Activated CD4-positive, alpha-beta T cell treated with anti-CD3 and anti-CD28 coated beads, Interleukin-2, amount 50 U/mL, for 24 hours (primary cell): ENCODE measurements at places on chromosomes 5 and 9.

- no peak for DNase-seq
Observed at GRCh38 chr5:40781843-40782409, 16.2 kb downstream of the PRKAA1 start.

- DNase-seq = no peak
Observed at GRCh38 chr9:86636519-86636918, 282.3 kb upstream of the TUT7 start.

- DNase-seq = no peak
Observed at GRCh38 chr5:59107692-59108091, 524.8 kb downstream of the RAB3C start.

DNA sequence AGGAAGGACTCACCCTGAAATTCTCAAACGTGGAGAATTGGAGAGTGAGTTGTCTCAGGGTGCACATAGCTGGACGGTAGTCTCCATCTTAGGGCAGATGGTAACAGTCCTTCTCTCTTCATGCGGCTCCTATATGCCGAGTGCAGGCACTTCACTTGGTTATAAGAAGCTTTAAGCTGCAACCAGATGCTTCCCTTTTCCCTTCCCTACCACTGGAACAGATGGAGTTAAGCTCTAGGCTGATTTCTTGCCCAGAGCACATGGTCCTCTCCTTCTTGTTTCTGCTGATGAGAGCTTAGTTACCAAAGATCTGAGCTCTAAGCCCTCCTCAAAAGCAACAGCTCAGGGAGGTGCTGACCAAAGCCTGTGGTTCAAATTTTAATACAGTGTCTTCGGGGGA is 355.7 kb downstream of the ARHGEF28 start:
- no peak for DNase-seq

- DNase-seq = no peak
Observed at GRCh38 chr9:119458068-119458467, 88.8 kb upstream of the BRINP1 start.

DNA sequence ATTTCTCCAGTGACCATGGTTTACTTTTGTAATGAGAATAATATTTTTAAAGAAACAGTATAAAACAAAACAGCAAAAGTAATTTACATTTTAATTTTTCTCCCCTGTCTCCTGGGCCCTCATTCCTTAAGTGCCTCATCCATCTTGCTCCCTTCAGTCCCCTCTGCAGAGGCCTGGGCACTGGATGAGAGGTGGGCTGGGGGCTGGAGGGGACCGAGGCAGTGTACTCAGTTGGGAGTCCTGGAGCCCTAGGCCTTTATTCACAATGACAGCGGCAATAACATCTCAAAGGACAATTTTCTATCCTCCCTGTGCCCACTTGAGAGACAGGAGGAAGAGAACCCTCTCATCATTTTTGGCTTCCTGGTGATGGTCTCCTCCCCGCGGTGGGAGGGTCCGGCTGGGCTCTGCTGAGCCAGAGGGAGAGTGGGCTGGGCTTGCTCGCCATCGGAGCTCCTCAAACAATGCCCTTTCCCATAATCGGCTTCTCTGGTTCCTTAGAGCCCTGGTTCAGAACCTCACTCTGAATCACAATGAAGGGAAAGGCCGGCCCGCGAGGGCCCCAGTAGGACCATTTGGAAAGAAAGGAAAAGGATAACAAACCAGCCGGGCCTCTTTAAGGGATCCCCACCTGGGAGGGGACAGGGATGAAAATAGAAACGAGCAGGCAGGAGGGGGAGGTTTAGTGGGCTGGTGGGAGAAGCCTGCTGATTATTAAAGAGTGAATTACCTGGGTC is 9.7 kb upstream of the SMIM32 start:
- no peak for DNase-seq

DNA sequence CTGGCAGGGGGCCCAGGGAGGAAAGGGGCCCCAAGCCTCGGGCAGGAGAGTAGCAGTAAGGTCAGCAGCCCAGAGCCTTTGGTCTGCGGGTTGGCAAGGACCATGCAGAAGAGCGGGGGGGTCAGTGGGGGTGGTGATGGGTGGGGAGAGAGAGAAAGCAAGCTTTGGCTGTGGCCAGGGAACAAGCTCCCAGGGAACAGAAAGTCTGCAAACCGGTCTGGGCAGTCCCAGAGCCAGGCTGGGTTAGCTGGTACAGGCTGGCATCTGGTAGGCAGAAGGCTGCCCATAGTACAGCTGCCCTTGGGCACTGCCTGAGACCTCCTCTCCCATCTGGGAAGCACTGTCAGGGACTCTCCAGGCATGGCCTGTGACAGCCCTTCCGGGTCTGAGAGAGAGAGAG is 10.5 kb upstream of the EPB41L4B start:
- no peak for DNase-seq

- DNase-seq = no peak
Observed at GRCh38 chr9:37251452-37251851, 131.1 kb downstream of the ZCCHC7 start.

GRCh38 chr9:129547063-129547462 is 73.8 kb downstream of the C9orf50 start:
- no peak for DNase-seq

- no peak for DNase-seq
Observed at GRCh38 chr5:1523480-1523792, 324 bp downstream of the LPCAT1 start.

GRCh38 chr9:76365028-76365427 is 29.2 kb downstream of the RFK start:
- DNase-seq = no peak

- DNase-seq = no peak
Observed at GRCh38 chr5:107636555-107636954, 34.2 kb downstream of the EFNA5 start.

- DNase-seq = no peak
Observed at GRCh38 chr5:138448481-138449398, 9.9 kb downstream of the REEP2 start.
